Cortex of kidney (tissue), 1 donor: ENCODE measurements at places on chromosomes 5 and 9.

- DNase-seq, result no peak
These were observed 69.6 kb downstream of the NMUR2 start for GRCh38 chr5:152335461-152335860.

DNA sequence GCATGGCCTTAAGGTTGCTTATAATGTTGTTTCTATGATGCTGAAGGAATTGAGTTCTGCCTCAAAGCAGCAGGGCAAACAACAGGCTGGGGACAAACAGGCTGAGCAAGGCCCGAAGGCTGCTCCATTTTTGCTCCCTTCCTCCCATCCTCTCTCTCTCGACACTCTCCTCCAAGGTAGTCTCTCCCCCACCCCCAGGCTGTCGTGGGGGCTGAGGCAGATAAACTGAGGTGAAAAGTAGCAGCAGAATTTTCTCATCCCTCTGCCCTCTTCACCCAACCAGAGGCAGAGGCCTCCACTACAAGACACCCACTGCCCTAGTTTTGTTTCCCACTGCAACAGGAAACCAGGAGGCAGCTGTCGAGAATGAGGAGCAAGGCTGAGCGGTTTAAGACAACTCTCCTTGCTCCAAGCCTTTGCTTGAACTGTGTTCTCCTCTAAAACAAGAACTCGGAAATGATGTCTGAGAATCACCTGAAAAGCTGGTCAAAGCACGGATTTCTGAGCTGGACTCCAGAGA lies 13.5 kb upstream of the GNA14 start:
- DNase-seq, result no peak

GRCh38 chr5:35438786-35439185 lies 178.9 kb upstream of the SPEF2 start:
- DNase-seq, result no peak

- DNase-seq, result no peak
These were observed 24.3 kb downstream of the S100Z start for GRCh38 chr5:76874088-76874581.

DNA sequence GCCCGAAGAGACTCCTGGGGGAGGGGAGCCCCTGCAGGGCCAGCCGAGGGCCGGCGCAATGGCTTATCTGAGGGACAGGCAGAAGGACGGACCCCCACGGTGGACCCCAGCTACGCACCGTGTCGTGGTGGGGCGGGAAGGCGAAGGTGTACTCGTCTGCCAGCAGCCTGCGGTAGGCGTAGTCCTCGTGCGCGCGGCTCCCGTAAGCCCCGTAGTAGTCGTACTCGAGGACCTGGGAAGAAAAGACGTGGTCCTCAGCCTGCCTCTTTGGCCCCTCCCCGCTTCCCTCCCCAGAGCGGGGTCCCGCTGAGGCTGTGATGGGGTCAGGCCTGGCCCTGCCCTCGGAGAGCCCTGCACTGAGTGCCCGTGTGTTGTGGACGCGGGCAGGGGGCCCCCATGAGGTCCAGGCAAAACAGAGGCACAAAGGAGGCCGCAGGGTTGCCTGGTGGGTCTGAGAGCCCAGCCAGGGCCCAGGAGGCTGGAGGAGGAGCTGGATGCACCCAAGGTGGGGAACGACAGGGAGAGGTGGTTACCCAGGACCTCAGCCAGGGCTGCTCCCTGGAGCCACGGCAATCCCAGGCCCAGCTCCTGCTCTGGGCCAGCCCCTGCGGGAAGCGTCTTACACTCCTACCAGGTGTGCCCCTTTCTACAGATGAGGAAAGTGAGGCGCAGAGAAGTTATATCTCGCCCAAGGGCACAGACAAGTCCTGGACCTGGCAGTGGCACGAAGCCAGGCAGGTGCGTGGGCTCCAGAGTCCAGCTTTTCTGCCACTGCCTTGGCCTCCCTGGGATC lies 35.2 kb downstream of the SARDH start:
- DNase-seq, result no peak

GRCh38 chr5:135134691-135135381 lies 100.8 kb upstream of the PITX1 start:
- no peak for DNase-seq

- DNase-seq, result no peak
These were observed 62.8 kb upstream of the TLX3 start for GRCh38 chr5:171246231-171246630.

GRCh38 chr9:32483343-32483742 lies 42.7 kb downstream of the RIGI start:
- no peak for DNase-seq

DNA sequence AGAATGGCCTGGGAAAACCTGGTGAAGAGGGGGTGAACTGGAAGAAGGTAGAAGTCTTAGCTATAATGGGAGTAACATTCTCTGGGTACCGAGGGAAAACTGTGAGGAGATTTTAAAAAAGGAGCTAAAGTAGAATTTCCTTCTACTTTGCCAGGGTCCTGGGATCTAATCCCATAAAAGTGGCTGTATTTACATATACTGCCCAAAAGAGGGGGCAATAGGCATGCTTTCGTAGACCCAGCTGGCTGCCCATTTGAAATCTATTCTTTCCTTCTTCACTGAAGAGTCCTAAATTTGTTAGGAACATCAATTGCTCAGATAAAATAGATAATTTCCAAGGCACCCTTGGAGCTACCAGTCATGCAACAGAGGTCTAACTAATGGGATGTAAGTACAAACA lies 159.2 kb downstream of the CDC42SE2 start:
- DNase-seq, result no peak

GRCh38 chr9:95634536-95634935 lies 117.8 kb upstream of the PTCH1 start:
- DNase-seq, result no peak

GRCh38 chr5:36385495-36385894 lies 83.8 kb upstream of the RANBP3L start:
- no peak for DNase-seq
